Activated CD4-positive, CD25-positive, alpha-beta regulatory T cell treated with anti-CD3 and anti-CD28 coated beads, Interleukin-2, amount 50 U/mL, for 16 hours (primary cell): ENCODE measurements at places on chromosomes 3 and 15.
A peak's percentile ranks its signal among the peaks of the same experiment; 100 is the strongest.

DNA sequence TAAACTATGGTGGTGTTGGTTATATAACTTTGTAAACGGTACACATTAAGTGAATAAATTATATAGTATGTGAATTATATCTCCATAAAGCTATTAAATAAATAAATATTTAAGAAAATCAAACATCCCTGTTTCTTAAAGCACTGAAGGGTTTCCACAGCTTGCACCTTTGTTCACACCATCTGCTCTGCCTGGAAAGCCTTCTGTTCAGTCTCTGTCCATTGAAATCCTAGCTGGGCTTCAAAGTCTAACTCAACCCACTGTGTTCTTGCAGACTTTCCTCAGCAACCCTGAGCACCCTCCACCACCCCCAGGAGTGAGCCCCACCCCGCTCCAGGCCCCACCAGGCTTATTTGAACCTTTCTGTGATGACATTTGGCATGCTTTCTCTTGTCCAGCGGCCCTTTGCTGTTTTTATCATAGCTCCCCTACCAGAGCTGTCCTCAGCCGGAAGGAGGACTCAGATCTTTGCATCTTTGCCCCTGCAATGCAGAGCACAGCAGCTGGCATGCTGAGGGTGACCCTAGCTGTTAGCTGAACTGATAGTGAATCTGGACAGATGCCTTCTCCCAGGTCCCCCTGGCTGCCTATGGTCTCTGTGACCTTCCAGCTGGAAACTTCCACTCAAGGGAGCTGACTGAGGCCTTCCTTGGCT, 105.2 kb downstream of the DAPK2 start:
- no peak for DNase-seq

DNA sequence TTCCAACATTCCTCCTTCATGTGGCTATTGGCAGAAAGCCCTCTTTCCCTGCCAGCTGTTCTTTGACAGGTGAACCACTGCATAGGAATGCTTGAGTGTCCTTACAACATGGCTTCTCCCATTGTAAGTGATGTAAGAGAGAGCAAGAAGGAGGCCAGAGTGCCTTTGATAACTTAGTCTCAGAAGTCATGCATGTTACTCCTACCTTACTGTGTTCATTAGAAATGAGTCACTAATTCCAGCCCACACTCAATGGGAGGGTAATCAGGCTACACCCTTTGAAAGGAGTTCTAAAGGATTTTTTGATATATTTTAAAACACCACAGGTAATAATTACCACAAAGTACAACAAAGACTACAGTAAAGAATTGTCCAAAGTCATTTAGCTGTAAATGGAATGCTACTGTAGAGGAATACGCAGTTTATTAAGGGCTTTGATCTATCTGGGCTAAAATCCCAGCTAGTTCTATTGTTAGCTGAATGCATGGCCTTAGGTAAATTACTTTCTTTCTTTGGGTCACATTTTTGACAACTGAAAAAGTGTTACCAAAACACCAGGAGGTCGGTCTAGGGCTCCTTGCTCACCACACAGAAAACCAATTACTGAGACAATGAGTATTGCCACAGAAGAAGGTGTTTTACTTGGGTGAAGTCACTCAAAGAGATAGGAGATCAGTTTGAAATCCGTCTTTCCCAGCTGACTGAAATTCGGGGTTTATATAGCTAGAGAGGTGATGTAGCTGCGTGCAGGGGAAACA, 154.9 kb downstream of the GRM7 start:
- DNase-seq: no peak

DNA sequence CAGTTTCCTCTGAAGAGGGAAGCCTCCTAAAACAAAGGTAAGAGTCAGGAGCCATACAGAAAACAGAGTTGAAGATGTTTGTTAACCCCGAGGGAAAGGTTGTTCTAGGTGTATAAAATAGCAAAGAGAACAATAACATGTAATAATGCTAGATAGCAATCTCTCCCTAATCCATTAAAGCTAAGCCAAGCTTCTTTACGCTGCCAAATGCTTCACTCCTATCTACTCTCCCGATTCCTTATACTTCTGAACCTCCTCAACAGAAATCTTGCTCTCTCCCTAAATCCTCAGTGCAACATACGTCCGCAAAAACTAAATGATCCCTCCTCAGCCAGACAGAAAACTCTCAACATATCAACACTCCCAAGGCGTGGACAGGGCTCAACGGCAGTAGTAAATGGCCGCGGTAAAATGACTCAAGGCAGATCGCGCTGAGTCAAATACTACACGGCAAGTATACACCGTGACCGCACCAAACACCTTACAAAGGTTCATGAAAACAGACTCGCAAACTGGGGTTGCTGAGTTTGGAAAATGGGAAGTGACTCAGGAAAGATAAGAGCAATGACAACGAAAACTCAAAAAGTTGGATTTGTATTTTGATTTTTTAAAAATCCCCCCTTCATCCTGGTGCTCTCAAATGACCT, 682 bp downstream of the CLDND1 start:
- DNase-seq: peak; percentile 37

- DNase-seq: peak; percentile 21
Measured at GRCh38 chr15:74725845-74726773, 781 bp upstream of the CYP1A1 start.

DNA sequence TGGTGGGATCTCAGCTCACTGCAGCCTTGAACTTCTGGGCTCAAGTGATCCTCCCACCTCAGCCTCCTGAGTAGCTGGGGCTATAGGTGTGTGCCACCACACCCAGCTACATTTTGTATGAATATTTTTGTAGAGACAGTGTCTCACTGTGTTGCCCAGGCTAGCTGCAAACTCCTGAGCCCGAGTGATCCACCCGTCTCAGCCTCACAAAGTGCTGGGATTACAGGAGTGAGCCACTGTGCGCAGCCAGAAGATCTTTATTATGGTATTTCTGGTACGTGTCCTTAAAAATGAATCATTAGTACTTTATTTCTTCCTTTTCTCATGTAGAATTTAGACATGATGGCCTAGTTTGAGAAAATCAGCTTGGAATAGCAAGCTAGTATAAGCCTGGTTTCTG, 153.3 kb downstream of the BCHE start:
- DNase-seq: no peak
